ENCODE measurements at places on chromosomes 6 and 20. TPM values are rescaled to one million over a fixed set of nuclear protein-coding genes. Genes with fewer than 3 reads are reported as not detected.

C20orf141 gene
- total RNA-seq = not detected

LMBRD1 gene
- total RNA-seq = 68.8 TPM

GSTA3 gene
- total RNA-seq = not detected

ABCF1 gene
- total RNA-seq = 36.4 TPM

GRM1 gene
- not detected for total RNA-seq

TTPAL gene
- total RNA-seq = 4.5 TPM

PROKR2 gene
- not detected for total RNA-seq

PDYN gene
- not detected for total RNA-seq

WFDC12 gene
- total RNA-seq = not detected

CUTA gene
- 58.4 TPM for total RNA-seq

ZSCAN16 gene
- 3.5 TPM for total RNA-seq

PAQR8 gene
- total RNA-seq = 9.2 TPM

OR2H2 gene
- not detected for total RNA-seq

SLC17A3 gene
- not detected for total RNA-seq

BCL2L1 gene
- 37.2 TPM for total RNA-seq

OR2H1 gene
- not detected for total RNA-seq

RIMS1 gene
- 2.3 TPM for total RNA-seq

FAXC gene
- total RNA-seq = 4.9 TPM

KCNK16 gene
- not detected for total RNA-seq

ACTR5 gene
- 9.6 TPM for total RNA-seq

Measured in tongue (tissue), 3 donors.